T-helper 1 cell (primary cell): ENCODE measurements at places on chromosomes 2 and 18.
A peak's percentile ranks its signal among the peaks of the same experiment; 100 is the strongest.

DNA sequence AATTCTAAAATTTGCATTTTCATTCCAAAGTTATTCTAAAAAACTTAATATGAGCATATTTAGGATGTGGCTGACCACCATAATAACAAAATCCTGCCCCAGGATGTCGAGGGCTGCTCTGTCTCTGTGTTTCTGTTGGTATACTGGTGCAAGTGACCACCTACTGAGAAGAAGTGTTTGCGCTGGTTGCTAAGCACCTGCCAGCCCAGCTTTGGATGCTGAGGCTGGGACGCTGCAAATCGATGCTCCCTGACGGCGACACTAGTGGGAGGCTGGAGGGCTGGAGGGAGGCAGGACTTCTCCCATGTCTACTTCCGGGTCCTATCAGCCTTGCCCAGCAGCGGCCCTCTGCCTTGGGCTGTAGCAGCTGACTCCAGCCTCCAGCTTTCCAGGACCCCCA, 45.0 kb downstream of the LAMA1 start:
- no peak for DNase-seq

DNA sequence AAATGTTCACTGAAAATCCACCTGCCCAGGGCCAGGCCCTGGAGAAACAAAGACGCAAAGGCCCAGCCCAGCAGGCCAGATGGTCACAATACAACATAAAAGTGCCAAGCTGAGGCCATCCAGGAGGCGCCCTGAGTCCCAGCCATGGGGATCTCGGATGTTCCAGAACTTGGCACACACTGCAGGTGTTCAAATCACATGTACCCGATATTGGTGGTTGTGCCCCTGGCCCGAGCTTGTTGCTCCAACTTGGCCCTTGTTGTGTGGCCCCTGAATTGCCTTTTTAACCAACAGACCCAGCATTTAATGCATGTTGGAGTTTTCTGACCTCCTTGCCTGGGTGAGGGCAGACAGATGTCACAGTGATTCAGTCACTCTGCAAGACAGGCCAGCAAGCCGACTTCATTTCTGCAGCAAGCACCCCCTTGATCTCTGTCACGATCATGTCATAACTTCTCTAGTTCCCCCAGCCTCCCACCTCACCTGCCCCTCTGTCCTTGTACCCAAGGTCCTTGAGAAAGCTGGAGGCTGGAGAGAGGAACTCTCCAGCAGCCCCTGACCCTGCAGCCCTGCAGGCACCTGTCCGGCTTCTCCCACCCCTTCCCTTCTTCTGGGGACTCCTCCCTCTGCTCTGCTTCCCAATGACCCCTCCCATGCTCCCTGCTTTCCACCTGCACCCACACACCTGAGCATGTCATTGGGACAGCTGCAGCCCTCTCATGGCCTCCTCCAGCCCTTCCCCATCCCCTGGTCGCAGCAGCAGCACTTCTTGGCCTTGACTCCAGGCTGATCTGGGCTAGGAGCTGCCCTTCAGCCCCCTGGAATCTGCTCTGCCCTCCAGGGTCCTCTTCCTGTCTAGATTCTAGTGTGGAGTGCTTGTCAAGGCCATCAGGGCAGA, 9.1 kb downstream of the NGEF start:
- no peak for DNase-seq

- no peak for DNase-seq
These were observed 2.4 kb upstream of the SP9 start for GRCh38 chr2:174332217-174332963.

- DNase-seq = peak; percentile 34
These were observed 1.8 kb upstream of the NFATC1 start for GRCh38 chr18:79393635-79394533.

DNA sequence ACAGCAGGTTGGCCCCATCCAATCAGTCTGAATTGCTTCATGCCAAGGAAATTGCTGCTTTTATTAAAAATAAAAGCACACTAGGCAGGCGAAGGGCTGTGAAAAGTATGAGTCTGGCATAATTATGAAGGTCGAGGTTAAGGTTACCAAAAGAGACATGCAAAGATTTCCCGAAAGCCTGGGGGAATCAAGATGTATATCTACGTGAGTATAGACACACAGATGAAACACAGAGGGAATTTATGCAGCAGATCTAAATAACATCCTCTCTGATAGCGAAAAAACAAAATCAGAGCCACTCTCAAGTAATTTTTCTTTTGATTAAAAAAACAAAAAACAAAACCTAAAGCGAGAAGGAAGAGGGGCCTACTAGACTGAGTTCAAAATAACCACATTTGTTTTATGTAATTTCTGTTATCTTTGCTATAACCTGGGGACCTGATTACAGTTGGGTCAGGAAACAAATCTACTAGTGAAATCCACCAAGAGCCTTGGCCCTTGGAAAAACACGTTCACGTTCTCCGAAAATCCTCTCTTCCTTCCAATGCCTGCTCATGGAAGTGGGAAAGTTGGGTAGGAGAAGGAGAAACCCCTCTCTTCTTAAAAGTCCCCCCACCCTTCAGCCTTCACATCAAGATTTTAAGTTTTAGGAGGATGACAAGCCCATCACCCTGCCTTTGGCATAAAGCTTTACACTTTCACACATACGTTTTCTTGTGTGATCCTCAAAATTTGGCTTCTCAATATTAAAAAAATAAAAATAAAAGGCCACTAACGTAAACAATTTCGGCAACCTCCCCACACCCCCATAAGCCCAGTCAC, 1.4 kb downstream of the AAK1 start:
- no peak for DNase-seq

- no peak for DNase-seq
These were observed 28.0 kb downstream of the ADI1 start for GRCh38 chr2:3491306-3491705.

- DNase-seq = no peak
These were observed 41.1 kb downstream of the LDLRAD4 start for GRCh38 chr18:13259701-13260100.

DNA sequence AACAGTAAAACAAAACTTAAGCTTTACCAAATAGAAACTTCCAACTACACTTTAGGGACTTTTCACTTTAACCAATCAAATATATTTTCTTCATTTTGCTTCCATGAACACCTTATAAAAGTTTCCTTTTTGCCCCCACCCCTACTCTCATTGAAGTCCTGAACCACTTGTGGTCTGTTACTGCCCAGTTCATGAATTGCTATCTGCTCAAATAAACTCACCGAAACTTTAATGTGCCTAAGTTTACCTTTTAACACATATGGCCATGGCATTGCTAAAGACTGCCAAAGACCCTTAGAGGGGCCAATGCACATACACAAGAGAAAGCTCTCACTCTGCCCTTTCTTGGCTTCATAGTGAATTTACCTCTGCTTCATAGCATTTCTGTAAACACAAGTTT, 195.3 kb downstream of the RND3 start:
- DNase-seq = no peak

- no peak for DNase-seq
These were observed 17.7 kb upstream of the ARL5A start for GRCh38 chr2:151845884-151846283.
